ENCODE measurements at places on chromosomes 7 and 10. TPM values are rescaled to one million over a fixed set of nuclear protein-coding genes. Genes with fewer than 3 reads are reported as not detected.

DNA sequence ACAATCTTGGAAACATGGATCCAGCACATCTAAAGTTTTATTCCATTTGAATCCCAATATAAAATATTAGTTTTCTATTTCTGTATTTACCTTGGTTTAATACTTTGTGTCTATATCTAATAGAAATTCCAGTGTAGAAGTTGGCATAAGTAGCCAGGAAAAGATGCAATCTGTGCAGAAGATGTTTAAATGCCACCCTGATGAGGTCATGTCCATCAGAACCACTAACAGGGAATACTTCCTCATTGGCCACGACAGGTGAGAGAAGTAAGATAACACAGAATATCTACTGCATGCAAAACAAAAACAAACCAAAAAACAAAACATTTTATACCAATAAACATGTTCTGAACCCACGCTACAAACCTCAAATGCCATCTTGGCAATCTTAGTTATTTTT, 15.7 kb downstream of the PLEKHS1 start:
- H3K27ac ChIP-seq = no peak overlapping the region
- no peak for DNase-seq
- H3K36me3 ChIP-seq = no peaks in the 10 kb centered on the region
- no peaks in the 10 kb centered on the region for H3K4me1 ChIP-seq

GRCh38 chr10:96501985-96502384, 11.7 kb downstream of the TLL2 start:
- no peaks in the 10 kb centered on the region for H3K4me1 ChIP-seq
- no peaks in the 10 kb centered on the region for H3K36me3 ChIP-seq
- no peak overlapping the region for H3K4me3 ChIP-seq
- DNase-seq = no peak
- H3K27me3 ChIP-seq = no peaks in the 10 kb centered on the region

DNA sequence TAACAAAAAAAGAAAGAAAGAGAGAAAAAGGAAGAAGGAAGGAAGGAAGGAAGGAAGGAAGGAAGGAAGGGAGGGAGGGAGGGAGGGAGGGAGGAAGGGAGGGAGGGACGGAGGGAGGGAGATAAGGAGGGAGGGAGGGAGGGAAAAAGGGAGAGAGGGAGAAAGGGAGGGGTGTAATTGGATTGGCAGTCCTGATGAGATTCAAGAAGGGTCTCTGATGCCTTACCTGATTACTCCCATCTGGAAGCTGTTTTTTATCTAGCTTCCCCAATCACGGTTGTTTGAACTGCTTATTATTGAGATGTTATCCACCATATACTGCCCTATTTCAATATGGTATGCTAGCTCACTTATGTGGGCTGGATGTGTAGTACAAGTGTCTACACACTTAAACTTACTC, 27.3 kb downstream of the GNG11 start:
- no peak overlapping the region for H3K27ac ChIP-seq
- H3K27me3 ChIP-seq = peaks cover 8% of the 10 kb centered on the region
- no peaks in the 10 kb centered on the region for H3K4me1 ChIP-seq
- no peak overlapping the region for H3K4me3 ChIP-seq
- no peaks in the 10 kb centered on the region for H3K36me3 ChIP-seq

DNA sequence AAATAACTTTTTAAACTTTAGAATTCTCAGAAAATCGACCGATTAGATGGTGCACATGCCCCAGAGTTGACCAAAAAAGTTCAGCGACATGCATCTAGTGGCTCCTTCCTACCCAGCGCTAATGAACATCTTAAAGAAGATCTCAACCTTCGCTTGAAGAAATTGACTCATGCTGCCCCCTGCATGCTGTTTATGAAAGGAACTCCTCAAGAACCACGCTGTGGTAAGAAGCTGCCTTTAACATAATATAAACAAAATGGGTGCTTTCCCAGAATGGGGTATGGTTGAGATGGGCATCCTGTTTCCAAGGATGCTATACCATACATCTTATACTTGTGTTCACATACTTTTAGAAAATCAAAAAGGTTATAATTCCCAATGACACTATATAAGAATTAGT, 24.6 kb downstream of the GLRX3 start:
- no peak overlapping the region for H3K27ac ChIP-seq
- peaks cover 44% of the 10 kb centered on the region for H3K36me3 ChIP-seq
- H3K27me3 ChIP-seq = no peaks in the 10 kb centered on the region
- H3K4me1 ChIP-seq = no peaks in the 10 kb centered on the region
- DNase-seq = no peak

GRCh38 chr7:83629117-83629880, 19.6 kb downstream of the SEMA3E start:
- no peak overlapping the region for H3K27ac ChIP-seq
- no peaks in the 10 kb centered on the region for H3K36me3 ChIP-seq
- DNase-seq = no peak
- H3K4me1 ChIP-seq = no peaks in the 10 kb centered on the region

DNA sequence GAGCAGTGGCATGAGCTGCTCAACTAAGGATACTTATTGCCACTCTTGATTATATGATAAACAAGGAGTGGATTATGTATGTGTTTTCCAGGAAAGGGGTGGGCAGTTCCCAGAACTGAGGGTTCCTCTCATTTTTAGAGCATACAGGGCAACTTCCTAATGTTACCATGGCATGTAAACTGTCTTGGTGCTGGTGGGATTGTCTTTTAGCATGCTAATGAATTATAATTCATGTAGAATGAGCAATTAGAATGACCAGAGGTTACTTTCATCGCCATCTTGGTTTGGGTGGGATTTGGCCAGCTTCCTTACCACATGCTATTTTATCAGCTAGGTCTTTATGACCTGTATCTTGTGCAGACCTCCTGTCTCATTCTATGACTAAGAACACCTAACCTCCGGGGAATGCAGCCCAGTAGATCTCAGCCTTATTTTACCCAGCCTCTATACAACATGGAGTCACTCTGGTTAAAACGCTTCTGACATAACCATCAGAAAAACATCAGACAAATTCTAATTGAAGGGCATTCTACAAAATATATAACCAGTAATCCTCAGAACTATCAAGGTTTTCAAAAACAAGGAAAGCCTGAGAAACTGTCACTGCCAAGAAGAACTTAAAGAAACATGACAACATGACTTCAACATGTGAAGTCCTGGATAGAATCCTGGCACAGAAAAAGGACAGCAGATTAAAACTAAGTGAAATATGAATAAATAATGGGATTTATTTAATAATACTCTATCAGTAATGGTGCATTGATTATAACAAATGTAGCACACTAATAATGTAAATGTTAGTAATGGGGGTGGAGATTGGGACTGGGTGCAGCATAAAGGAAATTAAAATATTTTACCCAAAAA, 365.0 kb downstream of the SEMA3D start:
- DNase-seq = no peak
- no peak overlapping the region for H3K4me3 ChIP-seq
- H3K27me3 ChIP-seq = no peaks in the 10 kb centered on the region
- no peaks in the 10 kb centered on the region for H3K4me1 ChIP-seq

- H3K36me3 ChIP-seq = no peaks in the 10 kb centered on the region
- H3K27me3 ChIP-seq = no peaks in the 10 kb centered on the region
- H3K4me1 ChIP-seq = peaks cover 4% of the 10 kb centered on the region
- H3K4me3 ChIP-seq = no peak overlapping the region
- no peak overlapping the region for H3K27ac ChIP-seq
- peak; percentile 22 for DNase-seq
Measured at GRCh38 chr7:2851497-2851896, 7.4 kb upstream of the GNA12 start.

DNA sequence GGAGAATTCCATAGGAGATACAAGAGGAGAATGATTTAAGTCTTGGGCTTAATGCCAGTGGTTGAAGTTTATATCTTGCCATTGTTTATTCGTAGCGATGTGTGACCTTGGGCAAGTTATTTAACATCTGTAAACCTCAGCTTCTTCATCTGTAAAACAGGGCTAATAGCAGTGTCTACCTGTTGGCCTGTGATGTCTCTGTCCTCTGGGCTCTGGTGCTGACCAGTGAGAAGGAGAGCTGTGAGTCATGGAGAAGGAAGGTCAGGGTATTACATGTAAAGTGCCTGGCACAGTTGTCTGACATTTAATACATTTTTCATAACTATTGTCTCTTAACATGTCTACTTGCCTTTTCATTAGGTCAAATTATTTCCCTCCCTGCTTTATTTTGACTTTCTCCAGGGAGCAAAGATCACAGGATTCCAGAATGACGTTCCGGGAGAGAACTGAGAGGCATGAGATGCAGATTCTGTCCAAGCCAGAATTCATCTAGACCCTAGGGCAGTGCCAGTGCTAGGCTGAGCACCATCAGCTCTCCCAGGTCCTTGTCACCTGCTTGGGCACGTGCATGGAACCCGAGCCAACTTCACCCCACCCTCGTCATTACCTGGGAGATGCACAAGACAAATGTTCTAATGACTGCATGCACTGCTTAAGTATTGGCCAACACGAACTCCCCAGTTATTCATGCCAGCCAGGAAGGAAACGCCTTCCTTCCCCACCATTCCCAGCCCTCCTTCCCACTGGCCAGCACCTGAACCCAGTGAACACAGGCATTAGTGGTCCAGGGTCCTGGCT, 187.9 kb downstream of the DPY19L1 start:
- no peak overlapping the region for H3K27ac ChIP-seq
- no peaks in the 10 kb centered on the region for H3K27me3 ChIP-seq
- no peak for DNase-seq
- no peaks in the 10 kb centered on the region for H3K4me1 ChIP-seq
- H3K36me3 ChIP-seq = no peaks in the 10 kb centered on the region

GRCh38 chr7:95886501-95887090, 114.2 kb downstream of the DYNC1I1 start:
- H3K27me3 ChIP-seq = no peaks in the 10 kb centered on the region
- H3K4me1 ChIP-seq = no peaks in the 10 kb centered on the region
- no peak overlapping the region for H3K4me3 ChIP-seq
- no peak for DNase-seq

GRCh38 chr7:74012842-74013249, 15.1 kb upstream of the ELN start:
- no peaks in the 10 kb centered on the region for H3K27me3 ChIP-seq
- no peaks in the 10 kb centered on the region for H3K4me1 ChIP-seq
- no peak overlapping the region for H3K27ac ChIP-seq
- H3K36me3 ChIP-seq = no peaks in the 10 kb centered on the region

GRCh38 chr7:50068026-50068425, 25.0 kb downstream of the ZPBP start:
- H3K36me3 ChIP-seq = no peaks in the 10 kb centered on the region
- peak; percentile 62 for DNase-seq
- peaks cover 23% of the 10 kb centered on the region for H3K4me1 ChIP-seq
- H3K27ac ChIP-seq = no peak overlapping the region
- peak overlapping the region; percentile 79 for H3K4me3 ChIP-seq

GRCh38 chr10:89873055-89873454, 171.7 kb downstream of the KIF20B start:
- no peak overlapping the region for H3K4me3 ChIP-seq
- DNase-seq = no peak
- H3K4me1 ChIP-seq = no peaks in the 10 kb centered on the region
- no peak overlapping the region for H3K27ac ChIP-seq
- H3K36me3 ChIP-seq = no peaks in the 10 kb centered on the region

- H3K27me3 ChIP-seq = no peaks in the 10 kb centered on the region
- H3K4me1 ChIP-seq = peaks cover 9% of the 10 kb centered on the region
- no peak for DNase-seq
- H3K27ac ChIP-seq = no peak overlapping the region
Measured at GRCh38 chr10:21368022-21368582, 157.4 kb downstream of the SKIDA1 start.

DNA sequence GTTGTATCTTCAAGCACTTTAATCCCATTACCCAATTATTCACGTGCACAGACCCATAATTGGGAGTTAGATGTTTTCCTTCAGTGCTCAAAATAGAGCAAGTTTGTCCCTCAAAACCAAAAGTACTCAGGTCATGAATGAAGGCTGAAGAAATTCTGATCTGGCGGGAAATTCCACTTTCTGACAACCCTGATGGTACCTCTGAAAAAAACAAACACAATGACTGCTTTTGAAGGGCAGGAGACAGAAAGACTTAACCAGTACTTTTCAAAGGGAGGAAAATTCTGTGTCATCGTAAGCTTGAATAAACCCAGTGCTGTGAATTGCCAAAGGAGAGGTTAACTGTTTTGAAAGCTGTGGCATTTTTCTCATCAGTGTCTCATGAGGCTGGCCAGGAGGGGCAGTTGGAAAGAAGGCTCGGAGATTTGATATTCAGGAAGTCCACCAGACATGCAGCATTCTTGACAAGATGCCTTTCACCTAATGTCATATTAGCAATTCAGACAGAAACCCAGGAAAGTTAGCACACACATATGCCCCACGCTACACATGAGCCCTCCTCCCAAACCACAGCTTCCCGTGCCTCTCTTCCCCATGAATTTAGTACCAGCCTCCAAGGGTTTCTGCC, 347.0 kb downstream of the KCNMA1 start:
- no peak for DNase-seq
- no peak overlapping the region for H3K4me3 ChIP-seq
- no peak overlapping the region for H3K27ac ChIP-seq
- H3K36me3 ChIP-seq = no peaks in the 10 kb centered on the region
- H3K27me3 ChIP-seq = no peaks in the 10 kb centered on the region

WNT8B gene
- not detected for total RNA-seq

GDF10 gene
- total RNA-seq = 0.16 TPM

VTI1A gene
- 54.5 TPM for total RNA-seq

AGMO gene
- not detected for total RNA-seq

CYP2W1 gene
- total RNA-seq = not detected

TMEM236 gene
- 0.06 TPM for total RNA-seq

EPO gene
- not detected for total RNA-seq

ITIH5 gene
- total RNA-seq = not detected

FAM180A gene
- total RNA-seq = not detected
